Placental epithelial cell (primary cell): ENCODE measurements at places on chromosomes 4 and X. TPM values are rescaled to one million over a fixed set of nuclear protein-coding genes. Genes with fewer than 3 reads are reported as not detected.

SCOC gene
- 49.1 and 69.0 TPM in 2 replicates for total RNA-seq

SLAIN2 gene
- total RNA-seq = 42.8 and 52.2 TPM in 2 replicates

FAM156A gene
- total RNA-seq = 23.6 and 30.6 TPM in 2 replicates

PLK4 gene
- total RNA-seq = 4.2 and 6.3 TPM in 2 replicates

ZNF711 gene
- total RNA-seq = 4.8 and 7.9 TPM in 2 replicates

FAM149A gene
- total RNA-seq = 1.5 and 9.0 TPM in 2 replicates

TLL1 gene
- total RNA-seq = under 0.01 TPM in 1 of 2 replicates, not detected in the other

TGIF2LX gene
- not detected in 2 replicates for total RNA-seq
